Lower leg skin (tissue), 4 donors: ENCODE measurements at places on chromosomes 7 and 10. TPM values are rescaled to one million over a fixed set of nuclear protein-coding genes. Genes with fewer than 3 reads are reported as not detected.
A peak's percentile ranks its signal among the peaks of the same experiment; 100 is the strongest.

VWDE gene
- 0.05 TPM for total RNA-seq

SYT15B gene
- total RNA-seq, result 1.8 TPM

- DNase-seq, result no peak
Observed at GRCh38 chr7:105346593-105347322, 42.0 kb downstream of the SRPK2 start.

DNA sequence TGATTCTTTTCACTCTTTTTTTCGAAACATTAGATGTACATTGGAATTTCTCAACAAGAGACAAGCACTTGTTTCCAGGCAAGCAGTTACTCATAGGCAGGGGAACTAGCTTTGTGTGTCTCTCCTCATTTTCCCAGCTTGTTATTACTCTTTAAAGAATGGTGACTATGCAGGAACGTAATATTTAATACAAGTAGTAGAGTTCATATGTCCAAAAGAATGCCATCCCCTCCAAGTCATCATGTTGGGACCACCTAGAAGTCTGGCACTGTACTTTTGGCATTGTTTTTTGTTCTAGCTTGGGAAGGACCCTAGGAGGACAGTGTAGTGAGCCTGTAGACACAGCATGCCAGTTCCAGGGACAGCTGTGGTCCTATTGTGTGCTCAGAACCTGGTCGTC is 650.7 kb downstream of the INHBA start:
- no peak for DNase-seq

- peak; percentile 48 for DNase-seq
Observed at GRCh38 chr10:130739016-130739756, 572.3 kb downstream of the TCERG1L start.
